ENCODE measurements at places on chromosomes 12 and 14. TPM values are rescaled to one million over a fixed set of nuclear protein-coding genes. Genes with fewer than 3 reads are reported as not detected.

The LRFN5 gene
- 0.30 TPM for polyA plus RNA-seq

The FAM90A1 gene
- polyA plus RNA-seq: 0.35 TPM

The RASAL1 gene
- 6.7 TPM for polyA plus RNA-seq

The MUCL1 gene
- not detected for polyA plus RNA-seq

The KRT74 gene
- polyA plus RNA-seq: not detected

The YEATS4 gene
- 6.0 TPM for polyA plus RNA-seq

The NAV3 gene
- 0.46 TPM for polyA plus RNA-seq

The IAPP gene
- 1,679 TPM for polyA plus RNA-seq

The UNC79 gene
- polyA plus RNA-seq: 1.8 TPM

The ANGEL1 gene
- polyA plus RNA-seq: 28.9 TPM

The CLMN gene
- polyA plus RNA-seq: 21.3 TPM

The FAR2 gene
- 0.92 TPM for polyA plus RNA-seq

The RASSF9 gene
- polyA plus RNA-seq: 0.68 TPM

The KRT3 gene
- polyA plus RNA-seq: not detected

The PSMA6 gene
- polyA plus RNA-seq: 83.3 TPM

The NRXN3 gene
- 0.53 TPM for polyA plus RNA-seq

The SERPINA1 gene
- polyA plus RNA-seq: 45.7 TPM

The MYH6 gene
- polyA plus RNA-seq: 0.56 TPM

The PTPN21 gene
- polyA plus RNA-seq: 5.0 TPM
